ENCODE measurements at places on chromosomes 4 and X.

DNA sequence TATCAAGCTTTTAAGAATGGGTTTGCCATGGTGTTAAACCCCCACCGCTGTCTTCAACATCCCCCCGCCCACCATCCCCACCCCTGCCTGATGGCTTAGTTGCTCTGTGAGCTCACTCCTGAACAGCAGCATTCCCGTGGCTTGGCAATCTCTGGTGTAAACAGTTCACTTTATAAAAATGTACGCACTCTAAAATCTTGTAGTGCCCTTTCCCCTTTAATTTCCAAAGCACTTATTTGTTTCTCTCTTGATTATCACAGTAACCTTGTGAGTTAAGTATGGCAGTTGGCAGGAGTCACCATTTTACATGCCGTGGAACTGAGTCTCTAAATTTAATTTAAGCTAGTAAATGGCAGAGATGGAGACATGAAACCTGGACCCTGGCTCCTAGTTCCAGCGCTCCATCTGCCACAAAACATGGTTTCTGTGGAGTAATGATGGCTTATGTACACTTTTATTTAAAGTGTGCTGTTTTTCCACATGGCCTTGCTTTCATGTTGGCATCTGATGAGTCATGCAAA is 123.1 kb downstream of the AFF1 start:
- no peak for DNase-seq

DNA sequence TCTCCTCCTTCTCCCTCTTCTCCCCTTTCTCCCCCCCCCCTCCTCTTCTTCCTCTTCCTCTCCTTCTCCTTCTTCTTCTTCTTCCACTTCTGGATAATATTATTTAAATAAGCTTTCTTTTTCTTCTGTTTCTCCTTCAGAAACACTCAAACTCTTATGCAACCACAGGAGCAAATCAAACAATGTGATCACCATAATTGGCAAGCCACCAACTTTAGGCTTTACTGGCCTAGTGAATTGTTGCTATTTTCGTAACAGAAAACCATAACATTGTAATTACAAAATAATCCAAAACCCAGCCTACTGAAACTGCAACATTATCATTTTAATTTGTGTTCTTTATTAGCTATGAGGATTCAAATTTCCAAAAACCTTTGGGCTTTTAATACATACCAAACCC is 14.3 kb downstream of the DCAF8L1 start:
- DNase-seq = no peak

- no peak for DNase-seq
These were observed 129.1 kb downstream of the MSL3 start for GRCh38 chrX:11887175-11887574.

GRCh38 chrX:5314148-5314547 is 914.5 kb downstream of the NLGN4X start:
- no peak for DNase-seq

GRCh38 chr4:125388613-125389012 is 73.9 kb downstream of the FAT4 start:
- no peak for DNase-seq

GRCh38 chr4:34309383-34309906 is 1934.9 kb downstream of the ARAP2 start:
- no peak for DNase-seq

DNA sequence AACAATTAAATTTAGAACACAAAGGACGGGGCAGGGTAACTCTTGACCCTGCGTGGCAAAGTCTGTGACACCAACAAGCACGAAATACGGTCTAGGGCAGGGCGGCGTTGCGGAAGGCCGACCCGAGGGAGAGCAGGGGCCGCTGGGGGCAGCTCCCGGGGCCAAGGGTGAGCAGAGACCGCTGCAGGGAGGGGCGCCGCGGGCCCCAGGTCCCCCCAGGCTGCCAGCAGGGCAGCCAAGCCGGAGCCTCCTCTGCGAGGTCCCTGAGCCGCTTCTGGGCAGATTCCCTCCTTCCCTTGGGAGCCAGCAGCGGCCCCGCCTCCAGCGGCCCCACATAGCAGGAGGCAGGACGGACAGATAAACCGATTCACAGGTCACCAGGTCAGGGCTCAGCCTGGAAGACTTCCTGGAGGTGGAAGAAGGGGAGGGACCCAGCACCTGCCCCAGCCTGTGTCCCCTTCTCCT is 90.2 kb downstream of the FAM53A start:
- no peak for DNase-seq

DNA sequence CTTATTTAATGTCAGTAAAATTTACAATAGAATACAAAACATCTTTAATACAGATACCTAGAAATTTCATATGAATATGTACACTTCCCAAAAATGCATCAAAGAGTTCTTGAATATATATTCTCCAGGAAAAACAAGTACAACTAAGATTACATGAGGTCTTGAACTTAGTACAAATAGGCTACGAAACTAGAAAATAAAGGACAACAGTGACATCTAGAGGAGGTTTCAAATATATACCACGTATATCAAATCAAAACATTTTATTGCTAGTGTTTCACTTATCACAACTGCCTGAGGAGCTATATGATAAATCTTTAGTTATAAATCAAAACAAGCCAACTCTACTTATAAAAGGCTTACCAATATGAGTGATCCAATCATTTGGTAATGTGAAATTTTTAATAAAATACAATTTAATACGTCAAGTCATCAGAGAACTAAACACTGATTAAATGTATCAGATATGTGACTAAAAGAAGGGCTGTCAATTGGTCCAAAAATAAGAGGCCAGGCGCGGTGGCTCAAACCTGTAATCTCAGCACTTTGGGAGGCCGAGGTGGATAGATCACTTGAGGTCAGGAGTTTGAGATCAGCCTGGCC is 36.6 kb downstream of the ANAPC10 start:
- no peak for DNase-seq

GRCh38 chrX:50889582-50889981 is 21.0 kb upstream of the BMP15 start:
- no peak for DNase-seq

DNA sequence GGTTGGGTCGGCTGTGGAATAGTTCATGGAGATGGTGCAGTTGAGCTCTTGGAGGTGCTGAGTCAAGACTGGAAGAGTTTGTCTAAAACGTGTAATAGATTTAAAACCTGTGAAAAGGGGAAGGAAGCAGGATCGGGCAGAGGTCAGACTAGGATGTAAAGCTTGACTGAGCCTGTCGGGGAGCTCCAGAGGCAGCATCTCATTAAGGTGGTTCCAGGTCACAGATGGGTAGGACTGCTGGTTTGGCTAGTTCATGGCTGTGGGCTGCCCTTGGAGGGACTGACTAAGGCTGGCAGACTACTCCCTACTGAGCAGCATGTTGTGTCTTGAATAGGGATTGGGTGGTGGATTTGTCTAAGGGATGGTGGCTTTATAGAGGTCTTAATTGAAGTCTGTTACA is 28.4 kb upstream of the WDR1 start:
- no peak for DNase-seq

GRCh38 chr4:163548481-163549243 is 54.2 kb downstream of the TMA16 start:
- DNase-seq = no peak

GRCh38 chr4:140238351-140239056 is 84.5 kb upstream of the MAML3 start:
- no peak for DNase-seq

DNA sequence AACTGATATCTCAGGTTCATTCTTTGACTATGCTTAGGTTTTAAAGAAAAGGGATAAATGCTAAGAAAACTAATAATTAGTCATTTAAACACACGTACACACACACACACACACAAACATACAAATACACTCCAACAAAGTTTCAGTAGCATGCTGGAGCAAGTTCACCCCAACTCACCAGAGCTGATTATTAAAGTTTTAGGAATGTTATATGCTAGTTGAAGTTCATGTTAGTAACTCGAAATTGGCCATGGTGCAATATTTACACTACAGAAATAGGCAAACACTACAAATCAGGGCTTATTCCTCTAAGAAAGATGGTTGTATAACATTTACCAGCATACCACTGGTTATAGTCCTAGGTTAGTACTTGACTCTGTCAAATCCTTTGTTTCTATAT is 384.0 kb upstream of the DIPK2B start:
- no peak for DNase-seq

- no peak for DNase-seq
These were observed 177.0 kb downstream of the FAM13A start for GRCh38 chr4:88879991-88880390.

GRCh38 chrX:24026432-24026831 is 554 bp downstream of the KLHL15 start:
- no peak for DNase-seq

- DNase-seq = no peak
These were observed 284.2 kb downstream of the PACRGL start for GRCh38 chr4:20984576-20984836.

DNA sequence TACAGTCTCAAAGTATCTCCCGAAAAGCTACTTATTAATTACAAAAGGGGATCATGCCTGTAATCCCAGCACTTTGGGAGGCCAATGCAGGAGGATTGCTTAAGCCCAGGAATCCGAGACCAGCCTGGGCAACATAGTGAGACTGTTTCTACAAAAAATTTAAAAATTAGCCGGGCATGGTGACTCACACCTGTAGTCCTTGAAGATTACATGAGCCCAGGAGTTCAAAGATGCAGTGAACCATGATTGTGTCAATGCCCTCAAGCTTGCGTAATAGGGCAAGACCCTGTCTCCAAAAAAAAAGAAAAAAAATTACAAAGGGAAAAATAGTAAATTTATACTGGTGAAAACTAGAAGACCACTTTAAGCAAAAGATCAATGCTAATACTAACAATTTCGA is 3.3 kb upstream of the PORCN start:
- DNase-seq = no peak

GRCh38 chr4:53194727-53195126 is 171.1 kb downstream of the SCFD2 start:
- no peak for DNase-seq

DNA sequence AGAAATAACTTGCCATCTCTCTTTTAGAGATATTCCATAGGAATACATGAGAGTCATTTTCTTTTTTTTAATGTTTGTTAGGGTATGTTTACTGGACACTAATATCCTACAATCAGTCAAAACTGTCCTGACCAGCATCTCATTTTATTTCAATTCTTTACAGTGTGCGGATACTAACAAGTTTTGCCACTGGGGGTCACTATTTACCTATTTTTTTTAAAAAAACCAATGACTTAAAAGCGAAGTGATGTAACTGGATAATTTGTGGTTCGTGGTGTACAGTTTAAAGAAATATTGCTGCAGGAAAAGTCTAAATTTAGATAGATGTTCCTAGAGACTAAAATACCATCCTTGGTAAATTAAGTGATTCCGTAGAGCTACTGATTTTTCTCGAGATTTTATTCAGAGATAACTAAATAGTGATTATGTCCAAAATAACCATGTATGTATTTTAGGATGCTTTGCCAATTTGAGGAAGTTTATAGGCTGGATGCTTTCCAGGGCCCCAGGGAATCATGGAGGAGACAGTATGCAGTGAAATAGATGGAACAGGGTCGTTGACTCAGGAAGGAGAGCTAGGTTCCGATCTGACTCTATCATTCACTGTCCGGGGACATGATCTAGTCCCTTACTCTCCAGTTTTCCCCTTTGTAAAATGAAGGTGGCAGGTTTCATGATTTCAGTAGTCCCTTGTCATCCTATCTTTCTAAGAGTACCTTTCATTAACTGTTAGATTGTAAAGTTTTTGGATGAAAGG is 34.0 kb upstream of the GNPDA2 start:
- no peak for DNase-seq

GRCh38 chr4:146340798-146341197 is 126.5 kb downstream of the REELD1 start:
- no peak for DNase-seq

GRCh38 chrX:7446815-7447214 is 298.9 kb upstream of the PUDP start:
- DNase-seq = no peak

DNA sequence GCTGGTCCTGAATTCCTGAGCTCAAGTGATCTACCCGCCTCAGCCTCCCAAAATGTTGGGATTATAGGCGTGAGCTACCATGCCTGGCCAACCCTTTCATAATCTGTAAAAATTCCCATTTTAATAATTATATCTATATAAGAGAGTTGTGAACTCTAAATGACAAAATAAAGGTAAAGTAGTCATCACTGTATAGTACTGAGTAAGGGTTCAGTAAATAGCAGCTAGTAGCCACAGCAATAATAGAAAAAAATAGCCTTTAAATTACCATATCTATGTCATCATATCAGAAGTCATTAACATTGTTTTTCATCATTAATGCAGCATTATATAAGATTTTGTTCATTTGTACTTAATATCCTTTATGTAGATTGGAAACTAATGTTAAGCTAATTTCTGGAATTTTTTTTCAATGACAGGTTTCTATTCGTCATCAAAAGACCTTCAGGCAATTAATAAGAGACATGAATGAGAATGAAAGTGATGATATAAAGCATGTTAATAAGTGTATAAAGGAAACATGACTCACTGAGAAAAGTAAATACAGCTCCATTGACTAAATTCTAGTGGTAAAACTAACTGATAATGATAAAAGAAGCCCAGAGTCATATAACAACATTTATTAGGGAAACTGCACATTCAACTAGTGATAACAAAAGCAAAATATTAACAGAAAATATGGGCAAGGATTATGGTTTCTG is 85.9 kb upstream of the UGT8 start:
- no peak for DNase-seq

- DNase-seq = no peak
These were observed 25.8 kb downstream of the ANXA10 start for GRCh38 chr4:168118116-168118655.

DNA sequence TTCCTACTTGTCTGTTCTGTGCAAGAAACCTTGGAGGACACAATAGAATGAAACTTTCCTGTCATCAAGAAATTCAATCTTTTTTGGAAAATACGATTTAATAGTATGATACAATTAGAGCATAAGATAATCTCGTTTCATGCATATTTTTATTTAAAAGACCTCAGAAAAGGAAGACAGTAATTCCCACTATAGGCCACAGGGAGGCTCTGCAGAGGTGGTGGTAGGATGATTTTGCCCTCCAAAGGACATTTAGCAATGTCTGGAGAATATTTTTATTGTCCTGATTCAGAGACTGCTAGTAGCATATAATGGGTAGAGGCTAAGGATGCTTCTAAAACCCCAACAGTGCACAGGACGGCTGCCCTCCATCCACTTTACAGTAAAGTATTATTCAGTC is 68.7 kb downstream of the PAK3 start:
- no peak for DNase-seq

Data from stimulated activated CD8-positive, alpha-beta memory T cell treated with anti-CD3 and anti-CD28 coated beads, Interleukin-4, amount 100 ng/mL, for 1 hour (primary cell).